ENCODE measurements at places on chromosomes 1 and 21.

DNA sequence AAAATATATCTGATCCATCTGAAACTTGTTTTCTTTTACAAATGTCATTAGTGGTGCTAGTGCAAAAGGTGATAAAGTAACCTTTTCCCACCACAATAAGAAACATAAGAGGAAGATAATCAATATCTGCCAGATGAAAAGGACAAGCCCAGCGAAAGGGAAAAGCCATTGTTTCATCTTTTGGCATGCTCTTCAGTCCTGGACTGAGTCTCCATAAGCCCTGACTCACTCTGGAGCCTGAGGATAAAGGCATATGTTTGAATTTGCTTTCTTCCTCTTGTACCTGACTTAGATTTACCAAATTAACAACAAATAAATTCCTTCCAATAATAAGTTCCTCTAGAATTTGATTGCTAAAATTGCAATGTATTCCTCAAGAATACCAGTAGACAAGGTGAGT is 13.6 kb downstream of the DNAJC11 start:
- no peak for DNase-seq

DNA sequence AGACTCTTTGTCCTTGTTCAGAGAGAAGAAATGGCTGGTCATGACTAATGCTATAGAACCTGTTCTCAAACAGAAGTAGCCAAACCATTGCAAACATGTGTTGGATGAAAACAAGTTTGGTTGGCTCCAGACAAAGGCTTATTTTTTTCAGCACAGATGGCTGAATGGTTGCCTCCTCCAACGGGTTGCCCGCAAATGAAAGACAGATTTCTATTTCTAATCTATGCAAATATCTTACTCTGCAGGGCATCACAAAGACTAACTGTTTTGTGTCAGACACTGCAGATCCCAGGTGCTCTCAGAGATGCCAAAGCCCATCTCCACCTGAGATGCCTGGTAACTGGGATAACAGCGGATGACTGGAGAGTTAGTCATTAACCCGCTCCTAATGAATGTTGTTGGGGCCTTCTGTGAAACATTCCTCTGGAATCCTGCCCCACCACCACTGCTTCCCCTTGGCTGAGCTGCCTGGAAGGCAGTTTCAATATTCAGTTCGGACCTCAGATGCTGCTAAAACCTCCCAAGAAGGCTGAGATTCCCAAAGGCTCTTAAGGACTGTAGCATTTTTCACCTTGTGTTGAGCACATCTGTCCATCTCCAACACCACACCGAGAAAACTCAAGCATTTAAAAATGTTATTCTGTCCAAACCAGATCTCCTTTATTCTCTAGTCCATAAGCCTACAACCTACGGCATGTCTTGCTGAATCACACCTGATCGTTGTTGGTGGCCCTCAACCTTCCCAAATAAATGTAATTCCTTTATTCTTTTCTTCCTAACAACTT is 104.4 kb downstream of the PTPN14 start:
- no peak for DNase-seq

- DNase-seq: no peak
Measured at GRCh38 chr1:112542206-112542973, 33.6 kb downstream of the WNT2B start.

GRCh38 chr1:111139324-111139955 is 453 bp downstream of the DRAM2 start:
- DNase-seq: no peak

GRCh38 chr1:204468206-204468605 is 26.4 kb downstream of the PIK3C2B start:
- DNase-seq: no peak

GRCh38 chr1:206923009-206923960 is 1.5 kb upstream of the FCMR start:
- peak; percentile 74 for DNase-seq

All from activated effector memory CD4-positive, alpha-beta T cell treated with Interleukin-2 at 50 U/mL for 16 hours (primary cell).